Renal cortical epithelial cell (primary cell): ENCODE measurements at places on chromosomes 12 and 14. TPM values are rescaled to one million over a fixed set of nuclear protein-coding genes. Genes with fewer than 3 reads are reported as not detected.

The C14orf132 gene
- total RNA-seq = 0.87 and 22.5 TPM in 2 replicates

The LMO3 gene
- not detected in 2 replicates for total RNA-seq

The DAAM1 gene
- total RNA-seq = 18.2 and 32.4 TPM in 2 replicates

The BAG5 gene
- 78.4 and 79.2 TPM in 2 replicates for total RNA-seq

The FAM222A gene
- 0.35 and 3.1 TPM in 2 replicates for total RNA-seq

The STXBP6 gene
- total RNA-seq = 0.17 and 0.50 TPM in 2 replicates

The TMEM116 gene
- 11.5 and 14.1 TPM in 2 replicates for total RNA-seq

The PIK3C2G gene
- total RNA-seq = 0.85 TPM in 1 of 2 replicates, not detected in the other

The CLEC4E gene
- 21.6 and 59.4 TPM in 2 replicates for total RNA-seq

The GLS2 gene
- total RNA-seq = 1.4 and 1.6 TPM in 2 replicates

The TAS2R20 gene
- total RNA-seq = 1.6 and 7.7 TPM in 2 replicates

The CLEC12A gene
- not detected in 2 replicates for total RNA-seq

The NID2 gene
- total RNA-seq = 20.3 and 106 TPM in 2 replicates

The TDG gene
- total RNA-seq = 35.9 and 39.4 TPM in 2 replicates

The PSME2 gene
- 69.3 and 258 TPM in 2 replicates for total RNA-seq

The NANOG gene
- total RNA-seq = not detected in 2 replicates

The IFNG-AS1 gene
- not detected in 2 replicates for total RNA-seq

The SDSL gene
- total RNA-seq = 10.1 and 12.5 TPM in 2 replicates

The CLMN gene
- total RNA-seq = 19.6 and 30.3 TPM in 2 replicates

The DIO2 gene
- total RNA-seq = under 0.01 and 1.3 TPM in 2 replicates

The LTB4R gene
- total RNA-seq = 0.17 and 1.3 TPM in 2 replicates

The ZC3H14 gene
- total RNA-seq = 62.9 and 86.6 TPM in 2 replicates

The C14orf180 gene
- total RNA-seq = not detected in 2 replicates

The FAM90A1 gene
- total RNA-seq = 0.10 TPM in 1 of 2 replicates, not detected in the other

The PYGL gene
- 112 and 202 TPM in 2 replicates for total RNA-seq

The DLGAP5 gene
- 0.94 and 29.0 TPM in 2 replicates for total RNA-seq

The SLC10A1 gene
- not detected in 2 replicates for total RNA-seq
